Fibroblast of skin of left quadriceps (primary cell): ENCODE measurements at places on chromosomes 3 and 15.

DNA sequence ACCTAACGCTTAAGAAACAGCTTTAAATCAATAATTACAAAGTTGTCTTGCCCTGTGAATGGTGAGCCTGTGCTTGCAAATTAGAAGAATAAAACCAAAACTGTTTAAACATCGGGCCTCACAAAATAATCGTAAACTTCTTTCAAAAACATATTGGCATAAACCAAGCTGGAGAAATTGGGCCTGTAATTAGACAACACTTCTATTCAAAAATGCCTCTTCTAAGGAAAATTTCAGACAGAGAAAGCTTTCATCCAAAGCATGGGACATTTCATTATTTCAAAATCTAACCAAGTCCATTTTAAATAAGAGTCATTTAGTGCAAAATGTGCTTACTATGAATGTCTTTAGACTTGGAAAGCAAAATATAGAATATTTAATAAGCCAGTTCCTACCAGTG, 35.5 kb upstream of the GNB4 start:
- DNase-seq: no peak

DNA sequence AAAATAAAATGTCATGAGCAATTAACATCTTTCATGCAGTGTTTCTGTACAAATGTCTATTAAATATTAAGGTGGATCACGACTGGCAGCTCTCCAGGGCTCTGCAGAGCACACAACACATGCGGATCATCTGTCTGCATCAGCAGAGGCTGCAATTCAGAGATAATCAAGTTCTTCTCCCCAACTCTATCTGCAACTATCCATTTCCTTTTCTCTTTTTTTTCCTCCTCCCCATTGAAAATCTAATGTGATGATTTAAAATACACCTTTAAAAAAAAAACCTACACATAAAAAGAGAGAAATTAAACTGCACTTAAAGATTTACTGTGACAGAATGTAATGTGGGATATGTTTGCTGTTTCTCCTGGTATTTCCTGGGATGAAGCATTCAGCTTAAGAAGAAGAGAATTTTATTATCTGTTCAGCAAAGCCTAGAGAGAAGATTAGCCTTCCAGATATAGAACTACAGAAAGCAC, 352.6 kb upstream of the CCDC54 start:
- DNase-seq: peak; percentile 52

- DNase-seq: no peak
Observed at GRCh38 chr3:32778389-32778788, 39.4 kb upstream of the TRIM71 start.

DNA sequence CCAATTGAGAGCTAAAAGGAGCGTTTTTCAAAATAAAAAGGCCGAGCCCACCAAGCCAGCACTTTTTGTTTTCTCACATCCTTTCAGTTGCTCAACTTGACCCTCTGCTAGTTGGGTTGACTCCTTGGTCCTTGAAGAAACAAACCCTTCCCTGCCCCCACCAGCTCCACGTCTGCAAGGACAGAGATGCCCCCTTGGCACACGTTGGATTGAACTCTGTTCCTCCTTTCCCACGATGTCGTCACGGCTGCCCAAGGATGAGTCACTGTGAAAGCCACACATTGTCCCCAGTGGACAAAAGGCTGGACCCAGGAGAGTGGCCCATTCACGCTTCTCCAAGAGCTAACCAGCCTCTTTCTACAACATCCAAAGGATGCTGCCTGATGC, 43.0 kb upstream of the SPATA12 start:
- DNase-seq: no peak

DNA sequence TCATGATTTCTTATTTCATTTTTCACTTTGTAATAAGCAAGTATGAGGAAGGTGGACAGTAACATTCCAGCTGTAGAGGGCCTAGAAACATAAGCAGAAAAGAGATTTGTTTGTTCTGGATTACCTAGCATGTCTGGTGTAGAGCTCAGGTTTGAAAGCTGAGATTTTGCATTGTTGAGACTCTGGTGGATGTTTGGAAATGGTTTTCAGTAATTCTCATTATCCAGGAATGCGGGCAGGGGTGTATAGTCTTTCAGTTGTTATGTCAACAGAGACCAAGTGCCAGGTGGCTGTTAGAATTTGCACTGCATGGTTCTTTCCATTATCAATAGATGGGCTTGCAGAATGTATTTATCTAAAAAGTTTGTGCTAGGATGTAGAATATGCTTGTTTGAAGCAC, 10.9 kb downstream of the GPD1L start:
- DNase-seq: no peak

GRCh38 chr3:152400887-152401286, 132.2 kb downstream of the MBNL1 start:
- peak; percentile 80 for DNase-seq

DNA sequence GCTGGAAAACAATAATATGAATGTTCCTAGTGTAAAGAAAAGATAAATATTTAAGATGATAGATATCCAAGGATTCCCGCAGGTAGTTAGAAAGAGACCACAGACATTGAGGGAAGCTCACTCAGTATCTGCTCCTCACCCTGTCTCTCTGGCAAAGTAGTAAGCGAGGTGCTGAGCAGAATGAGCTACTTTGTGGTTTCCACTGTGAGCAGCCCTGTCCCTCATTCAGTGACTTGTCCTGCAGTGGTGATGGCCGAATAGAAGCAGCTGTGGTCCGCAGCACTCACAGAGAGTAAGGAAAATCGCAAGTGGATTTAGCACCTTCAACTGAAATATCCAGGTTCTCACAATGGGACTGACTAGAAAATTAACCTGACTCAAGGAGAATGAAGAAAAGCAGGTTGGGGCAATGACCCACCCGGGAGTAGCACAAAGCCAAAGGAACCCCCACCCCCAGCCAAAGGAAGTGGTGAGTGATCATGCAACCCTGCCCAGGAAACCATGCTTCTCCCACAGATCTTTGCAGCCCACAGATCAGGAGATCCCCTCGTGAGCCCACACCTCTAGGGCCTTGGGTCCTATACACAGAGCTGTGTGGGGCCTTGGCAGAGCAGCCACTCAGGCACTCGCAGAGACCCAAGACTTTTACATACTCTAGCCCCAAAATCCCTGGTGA, 21.8 kb upstream of the SLC25A38 start:
- no peak for DNase-seq

GRCh38 chr3:194268654-194269512, 82.2 kb downstream of the CPN2 start:
- DNase-seq: no peak

- peak; percentile 64 for DNase-seq
Observed at GRCh38 chr3:8891774-8892173, 71.5 kb downstream of the RAD18 start.

GRCh38 chr3:169813278-169813677, 574 bp upstream of the LRRC34 start:
- no peak for DNase-seq

- no peak for DNase-seq
Observed at GRCh38 chr3:53552730-53553129, 58.3 kb downstream of the CACNA1D start.

- peak; percentile 99 for DNase-seq
Observed at GRCh38 chr3:72155391-72156064, 370.6 kb upstream of the PROK2 start.

DNA sequence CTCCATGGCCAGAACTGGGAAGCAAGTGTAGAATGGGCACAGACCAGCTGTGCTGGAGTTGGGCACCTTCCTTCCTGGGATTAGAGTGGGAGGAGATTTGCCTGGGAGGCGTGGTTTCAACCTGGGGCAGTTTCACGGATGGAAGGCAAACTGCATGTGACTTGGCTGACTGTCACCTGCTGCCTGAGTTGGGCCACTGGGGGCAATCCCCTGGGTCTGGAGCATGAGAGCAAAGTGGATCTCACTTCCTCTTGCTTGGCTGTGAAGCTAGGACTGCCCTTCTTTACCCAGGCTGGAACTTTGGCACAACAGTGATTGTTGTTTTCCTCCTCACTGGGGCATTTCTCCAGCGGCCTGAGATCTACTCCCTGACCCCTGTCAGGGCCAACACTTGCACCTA, 1247.0 kb upstream of the EPHA6 start:
- DNase-seq: no peak

- no peak for DNase-seq
Observed at GRCh38 chr15:29435811-29436210, 166.2 kb upstream of the NSMCE3 start.

DNA sequence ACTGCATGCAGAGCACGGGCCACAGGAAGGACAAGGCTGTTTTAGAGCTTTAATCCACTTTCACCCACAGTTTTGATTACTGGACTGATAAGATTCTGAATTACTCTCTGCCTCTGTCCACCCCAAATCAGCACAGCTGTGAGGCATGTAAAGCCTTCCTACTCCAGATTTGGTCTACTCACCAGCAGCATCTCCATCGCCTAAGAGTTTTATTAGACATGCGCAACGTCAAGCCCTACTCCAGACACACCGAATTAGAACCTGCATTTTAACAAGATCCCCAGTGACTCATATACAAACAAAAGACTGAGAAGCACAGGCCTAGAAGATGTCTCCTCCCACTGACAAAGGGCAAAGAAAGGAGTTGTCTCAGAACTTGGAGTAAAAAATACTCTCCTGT, 221.2 kb downstream of the TUSC7 start:
- no peak for DNase-seq

DNA sequence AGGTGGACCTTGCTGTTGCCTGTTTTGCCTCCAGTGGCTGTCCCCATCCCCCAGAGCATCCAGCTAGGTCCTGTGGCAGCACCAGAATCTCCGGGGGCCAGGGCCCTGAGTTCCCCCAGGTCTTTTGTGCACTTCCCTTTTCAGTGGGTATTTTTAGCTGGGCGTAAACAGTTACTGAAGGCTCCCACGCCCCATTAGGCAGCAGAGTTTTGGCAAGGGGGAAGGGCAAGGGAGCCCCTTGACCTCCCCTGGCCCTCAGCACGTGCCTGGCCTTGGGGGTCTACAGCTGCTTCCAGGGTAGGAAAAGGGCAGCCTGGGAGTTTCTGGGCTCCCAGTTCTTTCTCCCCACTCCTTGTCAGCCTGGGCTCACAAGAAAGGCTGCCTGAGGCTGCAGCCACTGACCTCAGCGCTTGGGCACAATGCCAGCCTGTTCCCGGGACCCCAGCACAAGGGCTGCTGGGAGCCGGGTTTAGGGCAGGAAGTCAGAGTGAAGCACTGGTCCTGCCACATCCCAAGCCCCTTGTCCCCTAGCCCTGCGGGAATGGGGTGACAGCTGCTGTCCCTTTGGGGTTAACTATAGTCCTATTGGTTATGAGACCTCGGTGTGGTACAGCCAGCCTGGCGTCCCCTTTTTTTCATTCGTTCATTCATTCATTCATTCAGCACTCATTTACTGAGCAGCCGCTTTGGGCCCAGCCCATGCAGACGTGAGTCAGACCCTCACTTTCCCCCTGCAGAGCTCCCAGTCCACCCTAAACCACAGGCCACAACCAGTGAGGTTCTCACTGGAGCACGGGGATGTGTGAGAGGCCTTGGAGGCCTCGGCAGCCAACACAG, 8.4 kb downstream of the CSK start:
- DNase-seq: no peak

- no peak for DNase-seq
Observed at GRCh38 chr3:193052354-193053045, 134.8 kb upstream of the MB21D2 start.

GRCh38 chr3:137039570-137039969, 81.8 kb downstream of the IL20RB start:
- no peak for DNase-seq

GRCh38 chr3:154886437-154886836, 193.7 kb upstream of the MME start:
- DNase-seq: peak; percentile 100

GRCh38 chr3:161031134-161031533, 74.0 kb downstream of the B3GALNT1 start:
- DNase-seq: no peak

GRCh38 chr3:37015642-37016041, 22.3 kb downstream of the MLH1 start:
- DNase-seq: no peak

GRCh38 chr3:45865563-45865962, 20.8 kb upstream of the CCR9 start:
- no peak for DNase-seq

GRCh38 chr3:16084887-16085286, 89.6 kb upstream of the GALNT15 start:
- DNase-seq: peak; percentile 79

- no peak for DNase-seq
Observed at GRCh38 chr15:41554915-41555314, 4.1 kb upstream of the TYRO3 start.

DNA sequence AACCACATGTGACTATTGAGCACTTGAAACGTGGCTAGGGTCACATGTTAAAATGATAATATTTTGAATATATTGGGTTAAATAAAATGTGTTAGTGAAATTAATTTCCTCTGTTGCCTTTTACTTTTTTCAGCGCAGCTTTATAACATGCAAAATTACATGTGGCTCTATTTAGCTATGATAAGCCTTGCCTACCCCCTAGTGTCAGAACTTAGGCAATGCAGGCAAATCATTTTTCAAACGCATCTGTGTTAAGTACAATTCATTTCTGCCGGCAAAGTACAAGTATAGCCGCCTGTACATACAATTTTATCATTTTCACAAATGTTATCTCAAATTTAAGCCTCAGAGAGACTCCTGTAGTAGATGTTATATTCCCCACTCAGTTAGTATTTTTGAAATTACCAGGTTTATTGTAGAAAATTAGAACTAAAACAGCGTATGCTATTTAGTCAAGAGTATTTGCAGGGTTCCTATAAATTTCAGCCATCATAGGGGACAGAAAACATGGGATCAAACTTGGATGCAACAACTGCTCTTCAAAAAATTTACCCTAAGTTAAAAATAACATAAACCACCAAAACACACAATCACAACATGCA, 56.1 kb downstream of the TAFA4 start:
- peak; percentile 34 for DNase-seq

- DNase-seq: no peak
Observed at GRCh38 chr3:17143893-17144664, 259.3 kb downstream of the PLCL2 start.

DNA sequence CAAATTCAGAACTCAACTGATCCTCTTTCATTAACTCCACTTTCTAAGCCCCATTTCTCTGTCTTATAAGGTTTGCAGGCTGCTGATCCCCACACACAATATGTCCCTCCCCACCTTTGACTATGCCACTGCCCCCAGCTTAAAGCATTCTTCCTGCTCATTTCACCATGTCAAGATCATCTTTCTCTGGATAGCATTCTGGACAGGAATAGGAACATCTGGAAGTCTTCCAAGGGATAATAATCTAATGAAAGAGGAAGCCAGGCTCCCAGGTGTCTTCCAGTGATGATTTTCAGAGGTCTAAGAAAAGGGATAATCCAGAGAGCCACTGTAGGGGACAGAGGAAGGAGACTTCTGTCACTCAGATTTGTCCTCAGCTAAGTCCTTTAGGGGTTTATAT, 54.6 kb upstream of the GALNT15 start:
- DNase-seq: no peak
